SJSA1 (cell line): ENCODE measurements at places on chromosomes 3 and 15.

DNA sequence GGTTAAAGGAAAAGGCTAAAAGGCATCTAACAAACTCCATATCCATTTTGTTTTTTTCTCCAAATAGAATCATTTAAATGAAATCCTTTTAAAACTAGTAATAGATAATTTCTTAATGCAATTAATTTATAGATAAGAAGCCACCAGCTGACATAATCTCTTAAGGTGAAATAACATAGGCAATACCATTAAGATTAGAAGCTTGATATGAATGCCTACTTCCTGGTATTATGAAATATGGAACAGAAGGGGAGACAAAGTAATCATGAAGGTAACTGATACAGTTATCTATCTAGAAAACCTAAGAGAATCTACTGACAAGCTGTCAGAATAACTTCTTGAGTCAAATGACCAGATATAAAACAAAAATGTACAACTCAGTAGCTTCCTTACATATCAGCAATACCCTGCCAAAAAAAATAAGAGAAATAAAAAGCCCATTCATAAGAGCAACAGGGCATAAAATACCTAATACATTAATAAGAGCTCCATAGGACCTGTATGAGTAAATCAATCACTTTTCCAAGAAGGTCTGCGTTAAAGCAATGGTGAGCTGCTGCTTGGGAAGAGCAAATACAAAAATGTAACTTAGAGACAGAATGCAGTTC, 10.7 kb downstream of the EHD4 start:
- DNase-seq, result no peak

GRCh38 chr3:116035429-116035828, 409.9 kb downstream of the LSAMP start:
- no peak for DNase-seq

DNA sequence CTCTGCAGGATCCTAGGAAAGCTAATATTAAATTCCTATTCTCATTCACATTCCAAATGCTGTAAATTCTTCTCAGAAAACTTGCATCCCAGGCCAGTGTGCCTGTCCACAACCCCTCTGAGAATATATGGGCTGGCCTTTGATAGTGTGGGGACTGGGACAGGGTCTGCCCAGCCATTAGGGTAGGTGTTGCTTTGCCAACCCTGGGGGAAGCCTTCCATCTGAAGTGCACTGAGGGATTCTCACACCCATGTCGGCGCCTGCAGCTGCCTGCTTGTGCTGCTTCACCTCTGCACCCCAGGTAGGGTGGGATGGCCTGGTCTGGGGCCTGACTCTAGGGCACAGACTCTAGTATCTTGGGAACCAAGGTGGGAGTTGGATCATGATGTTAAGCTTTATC, 15.2 kb upstream of the EXOG start:
- no peak for DNase-seq

DNA sequence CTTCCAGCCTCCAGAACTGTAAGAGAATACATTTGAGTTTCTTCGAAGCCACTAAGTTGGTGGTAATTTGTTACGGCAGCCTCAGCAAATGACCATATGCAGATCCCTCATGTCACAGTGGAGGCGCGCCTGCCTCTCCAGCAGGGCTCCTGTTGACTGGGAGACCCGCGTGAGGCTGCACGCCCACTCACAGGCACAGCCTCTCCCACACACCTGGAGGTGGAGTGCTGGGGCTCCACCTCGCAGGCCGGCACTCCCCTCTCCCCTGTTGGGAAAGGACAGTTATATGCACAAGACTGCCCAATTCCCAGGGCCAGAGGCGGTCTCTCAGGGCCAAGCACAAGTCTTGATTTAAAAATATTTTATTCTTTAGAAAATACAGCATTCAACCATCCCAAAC, 2.8 kb upstream of the TLR9 start:
- DNase-seq, result no peak

- no peak for DNase-seq
Observed at GRCh38 chr3:65412588-65412987, 626.1 kb downstream of the MAGI1 start.

- no peak for DNase-seq
Observed at GRCh38 chr15:71456362-71456761, 341.1 kb downstream of the THSD4 start.

- no peak for DNase-seq
Observed at GRCh38 chr3:126349611-126350501, 7.4 kb downstream of the KLF15 start.

GRCh38 chr3:15886521-15886920, 88.7 kb upstream of the ANKRD28 start:
- no peak for DNase-seq

DNA sequence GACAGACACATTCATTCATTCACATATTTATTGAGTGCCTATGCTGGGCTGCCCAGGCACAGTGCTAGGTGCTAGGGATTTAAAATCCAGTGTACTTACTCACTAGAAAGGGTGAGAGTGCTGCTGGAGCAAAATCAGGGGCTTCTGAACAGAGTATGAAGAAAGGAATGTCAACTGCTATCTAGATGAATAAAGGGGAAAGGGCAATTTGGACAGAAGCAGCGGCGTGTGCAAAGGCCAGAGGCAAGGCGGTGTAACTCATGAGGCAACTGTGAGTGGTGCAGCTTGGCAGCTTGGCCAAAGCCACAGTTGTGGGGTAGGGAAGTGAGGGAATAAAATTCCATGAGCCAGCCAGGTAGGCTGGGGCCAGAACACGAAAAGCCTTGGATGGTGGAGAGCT, 76.7 kb downstream of the RAD18 start:
- DNase-seq, result no peak

GRCh38 chr3:128997486-128998133, 3.5 kb upstream of the EFCC1 start:
- DNase-seq, result no peak

DNA sequence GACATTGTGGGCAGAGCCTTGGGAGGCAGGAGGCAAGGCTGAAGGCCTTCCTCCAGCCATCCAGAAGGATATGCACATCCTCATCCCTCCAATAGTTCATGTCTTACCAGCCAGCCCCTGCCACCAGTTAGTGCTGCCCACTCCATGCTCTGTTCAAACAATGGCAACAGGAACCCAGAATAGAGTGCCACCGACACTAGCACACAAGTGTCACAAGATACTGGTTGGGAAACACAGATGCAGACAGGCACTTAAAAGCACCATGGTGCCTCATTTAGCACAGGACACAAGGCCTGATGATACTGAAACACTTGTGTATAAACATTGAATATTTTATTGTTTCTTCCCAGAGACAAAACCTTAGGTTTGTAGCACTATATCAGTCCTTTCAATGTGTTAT, 56.5 kb upstream of the MYO5C start:
- DNase-seq, result no peak

DNA sequence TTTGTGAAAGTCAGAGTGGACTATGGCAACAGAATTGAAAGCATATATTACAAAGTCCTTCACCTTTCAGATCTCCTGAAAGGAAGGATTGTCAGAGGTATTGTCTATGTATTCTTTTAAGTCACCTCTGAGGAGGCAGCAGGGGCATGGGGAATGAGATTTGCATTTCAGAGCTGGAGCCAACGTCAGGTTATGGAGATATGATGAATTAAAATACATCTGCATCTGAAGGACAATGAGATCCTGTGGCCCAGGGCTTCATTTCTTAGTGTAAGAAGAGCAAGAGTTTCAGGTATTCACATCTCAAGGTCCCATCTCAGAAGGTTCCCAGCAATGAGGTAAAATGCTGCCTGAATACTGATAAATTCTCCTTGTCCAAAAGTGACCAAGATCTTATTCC, 695.8 kb downstream of the TUSC7 start:
- no peak for DNase-seq

DNA sequence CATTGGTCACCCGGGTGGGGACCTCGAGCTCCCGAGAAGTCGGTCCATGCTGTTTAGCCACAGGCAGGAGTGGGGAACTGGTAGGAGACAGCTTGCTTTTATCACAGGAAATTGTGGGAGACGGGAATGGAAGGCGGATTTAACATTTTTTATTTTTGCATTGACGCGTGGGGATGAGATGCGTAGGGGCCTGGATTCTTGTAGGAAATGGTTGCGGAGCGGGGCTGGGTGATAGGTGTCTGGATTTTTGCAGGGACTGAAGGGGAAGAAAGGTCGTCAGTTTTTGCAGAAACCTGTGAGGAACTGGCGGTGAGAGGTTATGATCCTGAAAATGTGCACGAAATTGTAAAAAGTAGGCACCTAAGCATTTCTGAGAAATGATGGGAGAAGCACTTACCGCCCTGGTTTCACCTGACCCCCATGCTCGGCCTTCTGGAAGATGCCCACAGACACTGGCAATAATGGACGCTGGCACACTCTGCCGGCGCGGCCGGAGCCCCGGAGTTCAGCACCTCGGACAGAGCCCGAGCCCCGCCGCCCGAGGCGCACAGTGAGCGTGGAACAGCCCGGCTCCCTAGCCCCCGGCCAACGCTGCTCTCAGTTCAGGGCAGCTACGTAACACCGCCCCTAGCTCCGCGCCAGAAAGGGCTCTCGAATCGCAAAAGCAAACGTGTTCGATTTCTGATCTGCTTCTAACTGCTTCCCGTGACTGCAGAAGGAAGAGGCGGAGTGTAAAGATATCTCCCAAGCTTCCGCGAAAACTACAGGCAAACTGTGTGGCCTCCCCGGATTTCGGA, 928 bp downstream of the ANKRD34C start:
- DNase-seq, result no peak

GRCh38 chr15:58410353-58410752, 21.4 kb upstream of the LIPC start:
- DNase-seq, result no peak

GRCh38 chr15:68626283-68626682, 47.5 kb downstream of the CORO2B start:
- DNase-seq, result no peak

GRCh38 chr15:90930861-90931574, 1.3 kb downstream of the HDDC3 start:
- no peak for DNase-seq

DNA sequence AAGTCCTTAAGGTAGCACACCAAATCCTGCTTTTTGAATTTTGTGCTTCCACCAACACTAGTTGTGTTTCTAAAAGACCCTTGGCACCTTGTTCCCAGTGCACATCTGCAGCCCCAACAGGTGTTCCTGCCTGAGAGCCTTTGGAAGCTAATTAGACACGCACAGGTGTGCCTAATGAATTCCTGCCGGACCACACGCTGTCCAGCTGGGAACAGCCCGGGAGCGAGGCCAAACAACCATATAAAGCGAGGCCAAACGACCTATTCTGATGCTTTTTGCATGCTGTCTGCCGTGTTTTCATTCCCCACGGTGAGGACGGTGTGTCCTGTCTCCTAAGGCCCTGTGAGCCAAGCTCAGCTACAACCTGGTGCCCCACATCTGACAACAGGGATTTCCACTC, 99.5 kb downstream of the ATG7 start:
- no peak for DNase-seq

DNA sequence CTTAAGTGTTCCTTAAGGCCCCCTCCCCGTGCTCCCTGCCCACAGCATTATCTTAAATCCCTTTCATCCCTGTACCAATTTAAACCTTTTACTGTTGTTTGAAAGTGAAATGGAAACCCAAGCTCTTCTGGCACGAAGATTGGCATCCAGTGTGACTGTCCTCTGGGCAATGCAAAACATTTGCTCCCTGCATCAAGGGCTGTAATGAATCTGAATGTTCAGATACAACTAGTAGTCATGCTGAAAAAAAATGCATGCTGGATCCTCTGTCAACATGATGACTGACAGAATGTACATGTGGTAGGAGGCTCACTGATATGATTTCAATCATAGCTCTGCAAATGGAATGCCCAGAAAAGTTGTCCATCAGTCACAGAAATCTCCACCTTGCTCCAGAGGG, 8.1 kb upstream of the CDIN1 start:
- DNase-seq, result no peak

DNA sequence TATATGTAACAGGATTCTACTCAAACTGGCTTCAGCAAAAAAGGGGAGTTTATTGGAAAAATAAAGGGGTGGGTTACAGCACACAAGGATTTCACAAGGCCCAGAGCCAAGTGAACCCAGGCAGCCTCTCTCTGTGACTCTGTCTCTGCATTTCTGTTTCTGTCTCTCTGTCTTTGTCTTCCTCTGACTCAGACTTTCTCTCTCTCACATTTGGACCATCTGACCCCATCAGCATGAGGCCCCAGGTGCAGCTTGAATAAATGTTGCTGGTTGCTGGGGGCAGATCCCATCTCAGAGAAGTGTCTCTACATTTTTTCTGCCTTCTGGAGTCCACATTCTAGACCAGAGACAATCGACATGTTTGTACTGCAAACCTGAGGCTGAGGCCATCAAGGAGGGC, 45.0 kb downstream of the RPLP1 start:
- no peak for DNase-seq

DNA sequence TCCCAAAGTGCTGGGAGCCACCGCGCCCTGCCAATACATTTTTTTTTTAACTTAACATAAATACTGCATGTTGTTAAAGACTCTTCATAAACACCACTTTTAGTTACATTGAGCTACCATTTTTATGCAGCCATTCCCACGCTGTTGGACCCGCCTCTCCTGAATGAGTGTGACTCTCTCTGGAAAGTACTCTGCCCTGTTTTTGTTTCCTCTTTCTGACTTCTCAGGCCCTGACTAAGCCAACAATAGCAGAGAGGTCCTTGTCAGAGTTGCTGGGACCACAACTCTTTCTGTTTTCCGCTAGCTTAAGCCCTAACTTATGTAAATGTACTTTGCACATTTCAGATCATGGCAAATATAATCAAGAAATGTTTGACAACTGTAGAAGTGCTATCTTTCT, 35.2 kb downstream of the PARP15 start:
- no peak for DNase-seq

- DNase-seq, result no peak
Observed at GRCh38 chr3:47251689-47252088, 30.9 kb downstream of the KIF9 start.

DNA sequence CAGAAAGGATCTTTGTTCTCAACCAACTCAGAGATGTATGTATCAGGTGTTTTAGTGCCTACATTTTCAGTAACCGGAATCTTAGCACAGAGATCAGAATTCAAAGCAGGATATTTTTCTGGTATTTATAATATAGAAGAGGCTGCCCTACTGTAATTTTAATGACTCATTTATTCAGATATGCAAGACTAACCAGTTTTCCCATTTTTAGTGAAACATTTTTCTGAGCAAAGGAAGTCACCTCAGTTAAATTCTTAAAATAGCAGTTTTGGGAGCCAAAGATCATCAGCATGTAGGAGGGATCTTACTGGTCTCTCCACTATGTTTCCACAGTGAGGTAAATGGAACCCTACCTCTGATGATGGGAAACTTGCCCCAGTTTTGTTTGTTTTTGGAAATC, 42.0 kb downstream of the SRP14 start:
- DNase-seq, result no peak

- DNase-seq, result no peak
Observed at GRCh38 chr15:54836052-54836795, 360.5 kb downstream of the RSL24D1 start.

- no peak for DNase-seq
Observed at GRCh38 chr15:67724691-67725375, 100.5 kb upstream of the SKOR1 start.

GRCh38 chr15:58553365-58553918, 121.7 kb downstream of the LIPC start:
- no peak for DNase-seq
